Lung microvascular endothelial cell (primary cell): ENCODE measurements at places on chromosomes 16 and 17. TPM values are rescaled to one million over a fixed set of nuclear protein-coding genes. Genes with fewer than 3 reads are reported as not detected.
A peak's percentile ranks its signal among the peaks of the same experiment; 100 is the strongest.

- DNase-seq = no peak
These were observed 143.1 kb downstream of the C16orf95 start for GRCh38 chr16:87174061-87174460.

- peak; percentile 55 for DNase-seq
These were observed 7.8 kb downstream of the KRT28 start for GRCh38 chr17:40791787-40792436.

DNA sequence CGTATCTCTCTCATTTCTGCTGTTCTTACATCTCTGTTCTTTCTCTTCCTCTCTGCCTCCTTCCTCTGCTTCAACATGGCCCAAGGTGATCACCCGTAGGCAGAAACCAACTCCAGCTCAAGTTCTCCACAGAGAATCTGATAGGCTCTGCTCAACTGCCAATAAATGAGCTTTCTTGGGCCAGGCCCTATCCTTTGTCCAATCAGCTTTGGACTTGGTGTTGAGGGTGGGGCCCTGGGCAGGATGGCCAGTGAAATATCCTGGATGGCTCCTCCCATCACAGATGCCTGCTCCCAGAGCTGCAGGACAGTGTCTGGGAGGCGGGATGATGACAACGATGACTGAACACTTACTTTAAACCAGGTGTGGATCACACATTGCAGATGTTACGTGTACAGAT, 17.4 kb upstream of the BRD7 start:
- no peak for DNase-seq

DNA sequence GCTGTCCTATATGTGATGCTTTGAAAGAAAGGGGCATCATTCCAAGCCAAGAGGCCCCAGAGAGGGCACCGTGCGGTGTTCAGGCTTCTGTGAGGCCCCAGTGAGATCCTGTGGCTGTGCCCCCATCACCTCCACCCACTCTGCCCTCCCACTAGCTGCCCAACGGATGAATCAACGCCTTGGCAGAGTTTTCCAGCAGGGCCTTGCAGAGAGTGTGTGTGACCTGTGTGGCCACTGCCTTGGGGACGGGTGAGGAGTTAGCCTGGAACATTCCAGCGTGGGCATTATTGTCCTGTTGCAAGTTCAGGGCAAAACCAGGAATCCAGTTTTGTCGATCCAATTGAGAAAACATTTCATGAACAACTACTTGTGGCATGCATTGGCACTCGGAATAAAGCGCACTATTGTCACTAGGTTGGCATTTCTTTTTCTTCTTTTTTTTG, 53.7 kb downstream of the SF3B3 start:
- DNase-seq = peak; percentile 19

GRCh38 chr16:80570106-80570478, 29.3 kb downstream of the DYNLRB2 start:
- DNase-seq = peak; percentile 78

DNA sequence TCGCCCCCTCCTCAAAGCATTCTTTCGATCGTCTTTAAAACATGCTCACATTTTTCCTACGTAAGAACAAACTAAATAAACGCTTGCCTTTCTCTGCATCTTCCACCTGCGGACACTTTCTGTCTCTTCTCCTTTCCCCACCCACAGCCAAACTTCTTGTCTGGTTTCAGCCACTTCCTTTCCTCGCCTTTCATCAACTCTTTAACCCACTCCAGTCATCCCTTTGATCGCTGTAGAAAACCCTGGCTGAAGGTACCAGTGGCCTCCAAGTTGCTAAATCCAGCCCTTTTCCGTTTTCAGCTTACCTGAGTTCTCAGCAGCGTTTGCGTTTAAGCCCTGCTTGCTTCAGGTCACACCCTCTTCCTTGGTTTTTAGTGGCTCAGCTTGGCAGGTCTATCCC, 483 bp downstream of the RPA1 start:
- peak; percentile 8 for DNase-seq

DNA sequence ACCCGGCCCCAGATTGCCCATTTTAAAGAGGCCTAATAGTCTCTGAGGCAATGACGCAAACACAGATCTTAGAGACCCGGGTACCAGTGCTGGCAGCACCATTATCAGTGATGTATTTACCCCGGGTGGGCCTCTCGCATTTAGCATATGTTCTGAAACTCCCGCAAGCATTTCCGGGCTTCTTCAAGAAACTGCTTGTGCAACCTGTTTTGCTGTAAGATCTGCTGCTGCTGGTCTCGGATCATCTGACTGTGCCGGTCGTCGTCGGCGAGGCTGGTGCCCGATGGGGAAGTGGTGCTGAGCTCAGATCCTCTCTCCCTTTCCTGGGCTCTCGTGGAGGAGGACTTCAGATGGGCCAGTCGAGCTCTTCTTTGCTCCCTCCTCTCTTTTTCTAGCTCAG, 12.5 kb downstream of the CEP295NL start:
- no peak for DNase-seq

- DNase-seq = no peak
These were observed 42.3 kb downstream of the ABCC12 start for GRCh38 chr16:48113471-48113870.

DNA sequence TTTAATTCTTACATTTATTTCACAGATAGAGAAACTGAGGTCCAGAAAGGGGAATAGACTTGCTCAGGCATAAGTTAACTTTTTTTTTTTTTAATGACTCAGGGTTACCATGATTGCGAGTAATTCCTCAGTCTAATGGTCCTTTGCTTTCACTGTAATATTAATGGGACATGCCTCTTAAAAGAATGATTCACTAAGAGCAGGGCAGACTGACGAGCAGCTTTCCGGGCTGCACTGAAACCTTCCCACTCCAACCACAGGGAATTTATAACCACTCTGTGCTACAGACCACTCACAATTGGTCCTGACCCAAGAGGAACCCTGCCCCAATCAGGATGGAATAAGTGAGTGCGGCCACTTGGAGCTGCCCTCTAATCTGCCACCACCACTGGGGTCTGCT, 5.7 kb downstream of the HOXB2 start:
- DNase-seq = no peak

GRCh38 chr17:29443041-29443739, 53.0 kb downstream of the TAOK1 start:
- DNase-seq = no peak

- no peak for DNase-seq
These were observed 228.6 kb downstream of the ZFHX3 start for GRCh38 chr16:72819345-72819744.

DNA sequence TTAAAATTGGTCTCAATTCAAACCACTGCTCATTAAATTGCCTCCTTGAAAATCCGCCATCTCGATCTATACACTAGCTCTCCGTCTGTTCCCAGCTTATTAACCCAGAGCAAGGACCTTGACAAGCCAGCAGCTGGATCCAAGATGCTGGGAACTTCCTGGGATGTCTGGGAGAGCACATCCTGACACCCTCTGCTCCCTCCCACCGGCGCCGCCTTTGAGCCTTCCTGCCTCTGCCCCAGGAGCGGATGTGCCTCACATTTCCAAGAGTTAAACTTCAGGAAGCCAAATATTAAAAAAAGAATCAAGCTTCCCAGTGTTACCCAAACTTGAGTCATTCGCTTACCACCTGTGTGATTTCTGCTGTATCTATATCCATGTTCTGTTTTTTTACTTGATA, 107.9 kb downstream of the HAPSTR1 start:
- DNase-seq = no peak

- DNase-seq = no peak
These were observed 112.6 kb upstream of the LHX1 start for GRCh38 chr17:36824678-36825101.

DNA sequence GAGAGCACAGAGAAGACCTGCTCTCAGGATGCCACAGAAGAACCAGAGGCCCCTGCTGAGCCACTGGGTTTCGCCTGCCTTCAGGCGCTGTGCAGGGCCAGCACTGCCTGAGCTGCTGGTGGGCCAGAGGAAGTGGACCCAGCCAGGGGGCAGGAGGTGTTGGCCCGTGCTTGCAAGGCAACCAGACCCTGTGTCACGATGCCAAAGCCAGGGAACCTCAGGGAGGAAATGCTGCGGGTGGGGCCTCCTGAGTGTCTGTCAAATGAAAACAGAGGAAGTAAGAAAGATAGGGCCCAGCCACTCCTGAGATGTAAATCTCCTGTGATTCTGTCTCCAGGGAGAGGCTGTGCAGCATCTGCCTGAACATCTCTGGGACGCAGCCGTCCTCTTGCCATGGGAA, 58.1 kb upstream of the ADORA2B start:
- DNase-seq = no peak

DNA sequence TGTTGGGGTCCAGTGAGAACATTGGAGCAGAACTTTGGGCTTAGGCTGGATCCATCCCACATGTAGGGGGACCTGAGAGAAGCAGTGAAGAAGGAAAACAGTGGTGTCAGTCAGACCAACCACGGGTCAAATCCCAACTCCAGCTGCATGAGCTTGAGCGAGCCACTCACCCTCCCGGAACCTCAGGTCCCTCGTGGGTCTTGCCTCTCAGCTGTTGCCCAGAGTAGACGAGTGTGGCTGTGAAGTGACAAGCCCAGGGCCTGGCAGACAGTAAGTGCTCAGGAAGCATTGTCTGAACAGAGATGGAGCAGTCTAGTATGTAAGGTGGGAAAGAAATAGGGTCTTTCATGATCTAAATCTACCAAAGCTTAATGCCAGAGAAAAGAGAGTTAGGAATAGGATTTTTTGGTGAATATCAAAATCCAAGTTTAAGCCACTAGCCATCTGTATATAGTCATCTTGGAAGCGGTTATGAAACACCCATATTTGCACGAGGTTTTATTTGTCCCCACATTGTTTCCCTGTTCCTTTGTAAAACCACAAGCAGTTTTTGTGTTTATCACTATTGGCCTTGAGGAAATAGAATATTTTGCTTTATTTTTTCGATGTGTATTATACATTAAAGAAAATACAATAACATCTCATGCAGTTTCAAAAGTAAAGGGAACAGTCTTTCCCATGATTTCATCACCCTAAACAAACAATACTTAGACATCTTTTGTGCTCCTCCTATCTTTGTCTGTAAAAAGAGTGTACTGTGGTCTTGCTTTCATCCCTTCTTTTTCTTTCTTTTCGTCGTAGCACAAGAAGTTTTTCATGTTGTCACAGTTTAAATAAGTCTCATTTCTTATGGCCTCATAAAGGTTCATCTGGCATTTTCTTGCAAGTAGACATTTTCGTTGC, 112.0 kb downstream of the CLEC16A start:
- DNase-seq = no peak

DNA sequence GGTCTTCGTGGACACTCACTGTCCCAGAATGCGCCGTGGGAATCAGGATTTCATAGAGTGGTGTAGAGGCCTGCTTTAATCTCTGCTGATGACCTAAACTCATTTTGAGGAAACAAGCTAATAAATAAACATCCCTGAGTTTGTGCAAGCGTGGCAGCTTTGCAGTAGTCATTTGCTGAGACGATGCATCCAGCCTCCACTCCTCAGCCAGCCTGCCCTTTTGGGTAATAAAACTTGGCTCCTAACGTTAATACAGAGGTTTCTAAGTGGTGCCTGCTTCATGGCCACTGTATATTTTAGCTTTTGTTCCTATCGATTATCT, 1.3 kb downstream of the DGKE start:
- no peak for DNase-seq

GRCh38 chr17:42459801-42460281, 1.2 kb downstream of the ATP6V0A1 start:
- DNase-seq = peak; percentile 79

DNA sequence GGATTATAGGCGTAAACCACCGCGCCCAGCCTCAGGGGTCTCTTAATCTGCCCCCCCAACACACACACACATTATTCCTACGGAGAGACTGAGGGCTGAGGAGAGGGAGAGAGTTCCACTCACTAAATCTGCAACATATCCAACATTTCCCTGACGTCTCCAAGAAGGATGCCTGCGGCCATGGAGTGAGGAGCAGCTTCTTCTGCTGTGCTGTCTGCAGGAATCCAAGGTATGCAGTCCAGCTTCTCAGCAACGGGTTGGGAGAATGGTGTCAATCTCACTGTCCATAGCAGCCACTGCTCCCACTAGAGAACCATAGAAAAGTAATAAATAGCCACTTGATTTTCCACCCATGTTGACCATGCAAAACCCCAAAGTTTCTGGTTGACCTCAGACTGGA, 5.1 kb upstream of the PLXDC1 start:
- DNase-seq = no peak

GRCh38 chr17:71764505-71764904, 356.3 kb upstream of the SOX9 start:
- no peak for DNase-seq

The RNF43 gene
- total RNA-seq = under 0.01 TPM in 1 of 2 replicates, not detected in the other

The CCL8 gene
- total RNA-seq = not detected in 2 replicates

The NETO2 gene
- 10.5 and 14.8 TPM in 2 replicates for total RNA-seq

The WIPI1 gene
- total RNA-seq = 49.5 and 96.8 TPM in 2 replicates

The CARD14 gene
- total RNA-seq = 0.22 and 0.40 TPM in 2 replicates

The MYH8 gene
- not detected in 2 replicates for total RNA-seq

The GJC1 gene
- 3.9 and 5.2 TPM in 2 replicates for total RNA-seq

The HBQ1 gene
- total RNA-seq = 0.65 TPM in 1 of 2 replicates, not detected in the other

The OR1A1 gene
- not detected in 2 replicates for total RNA-seq

The TCAP gene
- total RNA-seq = under 0.01 and 0.60 TPM in 2 replicates

The OTOP3 gene
- not detected in 2 replicates for total RNA-seq
